ENCODE measurements at places on chromosomes 2 and 18. TPM values are rescaled to one million over a fixed set of nuclear protein-coding genes. Genes with fewer than 3 reads are reported as not detected.

The MERTK gene
- not detected for total RNA-seq

DNA sequence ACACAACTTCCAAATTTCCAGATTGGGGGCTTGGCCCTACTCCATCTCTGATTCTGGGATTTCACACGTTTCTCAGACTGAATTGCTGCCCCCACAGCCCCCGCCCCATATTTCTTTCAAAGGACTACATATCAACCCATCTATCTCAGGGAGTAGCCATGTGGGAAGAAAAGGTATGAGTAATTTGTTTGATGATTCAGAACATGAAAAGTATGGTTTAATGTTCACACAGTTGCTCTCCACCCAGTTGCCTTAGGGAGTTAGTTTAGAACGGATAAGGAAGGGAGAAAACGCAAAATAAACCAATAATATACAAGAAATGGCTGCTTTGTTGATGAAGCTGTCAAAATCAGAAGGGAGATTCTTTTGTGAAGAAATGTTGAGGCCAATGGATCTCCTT, 145.1 kb downstream of the PIEZO2 start:
- peak; percentile 79 for DNase-seq

- peak; percentile 36 for DNase-seq
Observed at GRCh38 chr2:105329561-105330495, at the start of gene TGFBRAP1. Gene TGFBRAP1, minus strand, starts transcription at chr2:105329735. Its CDS starts 21,434 bp downstream, at chr2:105308301.

- no peak for DNase-seq
Observed at GRCh38 chr2:217361483-217361880, 501.6 kb upstream of the TNP1 start.

- no peak for DNase-seq
Observed at GRCh38 chr18:35716169-35716831, 134.8 kb downstream of the GALNT1 start.

Data from M059J (cell line).